ENCODE measurements at places on chromosomes 13 and 19. TPM values are rescaled to one million over a fixed set of nuclear protein-coding genes. Genes with fewer than 3 reads are reported as not detected.

- DNase-seq, result peak; percentile 93
Observed at GRCh38 chr19:42279902-42280814, 11.1 kb downstream of the CIC start.

DNA sequence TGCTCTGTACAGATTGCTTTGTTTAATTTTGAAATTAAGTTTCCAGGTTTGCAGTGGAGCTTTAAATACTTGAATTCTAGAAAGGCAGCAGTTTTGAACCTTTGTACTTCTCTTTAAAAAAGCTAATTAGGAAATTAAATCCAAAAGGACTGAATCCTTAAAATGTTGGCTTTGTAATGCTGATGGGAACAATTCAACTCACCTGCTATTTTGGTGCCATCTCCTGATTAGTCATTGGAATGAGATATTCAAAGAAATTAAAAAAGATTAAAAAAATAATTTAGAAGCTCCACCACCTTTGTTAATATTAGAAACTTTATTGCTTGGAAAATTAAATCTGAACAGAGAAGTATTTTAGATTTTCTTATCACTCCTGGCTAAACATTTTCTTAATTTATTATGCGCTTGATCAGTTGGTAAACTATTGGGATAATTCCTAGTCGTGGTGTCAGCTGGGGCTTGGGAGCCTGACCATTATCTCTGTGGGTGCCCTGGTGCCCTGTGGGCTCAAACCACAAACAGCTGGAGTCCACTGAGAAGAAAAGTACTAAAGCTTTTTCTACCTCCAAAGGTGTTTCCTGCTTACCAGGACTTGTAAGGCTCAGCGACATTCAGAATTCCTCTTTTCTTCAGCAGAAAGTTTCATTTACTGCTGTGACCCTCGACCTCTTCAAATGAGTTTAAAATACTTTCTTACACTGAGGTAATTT, 540.4 kb downstream of the DIAPH3 start:
- no peak for DNase-seq

- DNase-seq, result no peak
Observed at GRCh38 chr19:16594131-16594586, 21.9 kb upstream of the SLC35E1 start.

MISP gene
- 0.18 TPM for total RNA-seq

ERICH4 gene
- not detected for total RNA-seq

GRCh38 chr13:20673715-20674114, 29.8 kb upstream of the IL17D start:
- DNase-seq, result no peak

CEACAM21 gene
- not detected for total RNA-seq

GARIN5A gene
- 8.3 TPM for total RNA-seq

DNA sequence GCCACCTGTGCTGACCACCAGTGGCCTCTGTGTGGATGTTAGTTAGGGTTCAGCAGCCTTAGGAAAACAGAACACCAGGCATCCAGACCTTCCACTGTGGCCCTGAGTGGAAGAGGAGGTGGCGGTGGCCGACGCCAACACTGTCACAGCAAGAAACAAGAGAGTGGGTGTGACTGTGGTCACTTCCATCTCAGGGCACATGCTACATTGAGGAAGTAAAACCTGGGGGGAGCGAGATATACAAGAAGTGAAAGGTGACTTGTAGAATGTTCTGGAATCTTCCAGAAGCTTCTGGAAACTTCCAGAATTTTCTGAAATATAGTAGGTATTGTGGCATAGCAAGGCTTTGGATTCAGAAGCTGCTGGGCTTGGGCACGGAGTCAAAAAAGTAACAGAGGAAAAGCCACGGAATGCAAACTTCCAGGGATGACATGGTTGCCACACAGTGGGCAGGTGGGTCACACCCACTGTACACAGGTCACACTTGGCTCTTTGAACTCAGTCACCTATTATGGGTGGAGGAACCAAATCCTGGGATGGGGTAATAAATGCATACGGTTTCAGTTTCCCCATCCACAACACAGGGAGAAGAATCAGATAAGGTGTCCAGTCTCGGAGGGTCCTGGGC, 24.3 kb downstream of the GNG7 start:
- no peak for DNase-seq

DNA sequence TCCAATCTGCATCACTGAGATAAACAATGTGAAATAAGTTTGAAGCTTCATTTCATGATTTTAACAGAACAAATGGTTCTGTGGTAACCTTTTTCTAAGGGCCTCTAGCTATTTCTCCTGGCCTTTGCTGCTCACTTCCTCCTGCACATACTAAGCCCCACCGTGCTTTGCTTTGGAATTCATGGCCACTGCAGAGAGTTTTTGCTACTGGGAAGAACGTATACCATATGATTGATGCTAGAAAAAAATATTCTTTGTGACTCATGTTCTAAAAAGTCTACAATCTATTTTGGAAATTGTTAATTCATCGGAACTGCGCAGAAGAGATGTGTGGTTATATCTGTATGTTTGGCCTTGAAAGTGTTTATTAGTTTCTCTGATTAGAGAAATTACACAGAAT, 747.3 kb downstream of the PCDH9 start:
- no peak for DNase-seq

- DNase-seq, result peak; percentile 5
Observed at GRCh38 chr13:20124303-20124702, 36.5 kb downstream of the GJA3 start.

- DNase-seq, result no peak
Observed at GRCh38 chr13:82330499-82330898, 1551.8 kb downstream of the SLITRK1 start.

- no peak for DNase-seq
Observed at GRCh38 chr13:48160606-48161278, 65.8 kb upstream of the MED4 start.

PABPC3 gene
- total RNA-seq, result 0.38 TPM

PEX11G gene
- 3.3 TPM for total RNA-seq

DNA sequence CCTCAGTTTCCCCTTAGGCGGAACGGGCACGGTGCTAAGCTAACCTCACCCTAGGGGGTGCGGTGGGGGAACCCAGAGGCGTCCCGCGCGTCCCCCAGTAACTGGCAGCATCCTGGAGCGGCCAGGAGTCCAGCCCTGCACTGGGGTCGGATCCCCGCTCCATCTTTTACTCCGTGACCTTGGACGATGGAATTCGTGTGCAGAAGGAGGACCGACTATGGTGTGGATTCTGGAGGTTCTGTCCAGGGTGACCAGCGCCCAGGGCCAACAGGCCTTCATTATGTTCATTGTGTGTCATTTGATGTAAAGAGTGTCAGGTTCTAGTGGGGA, 630 bp downstream of the SPPL2B start:
- no peak for DNase-seq
